ENCODE measurements at places on chromosomes 5 and 9.

DNA sequence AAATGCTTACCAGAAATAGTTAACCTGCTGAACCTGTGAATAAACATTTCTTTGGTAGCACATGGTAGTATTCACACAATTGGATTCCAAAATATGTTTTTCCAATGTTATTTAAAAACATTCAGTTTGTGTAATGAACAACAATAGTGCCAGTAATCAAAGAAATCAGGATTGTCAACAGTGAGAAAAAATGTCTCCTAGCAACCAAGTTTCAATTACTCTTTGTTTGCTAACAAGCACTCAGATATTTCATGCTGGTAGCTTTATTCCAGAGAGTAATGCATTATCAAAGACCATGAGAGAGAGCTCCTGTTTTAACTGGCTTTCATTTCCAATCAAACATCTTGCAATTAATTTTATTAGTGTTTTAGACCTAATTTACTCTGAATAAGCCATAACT lies 768.1 kb upstream of the GRAMD2B start:
- DNase-seq, result no peak

GRCh38 chr5:75712091-75712490 lies 5.1 kb downstream of the POC5 start:
- DNase-seq, result no peak

GRCh38 chr5:113265190-113265589 lies 169.6 kb downstream of the TSSK1B start:
- no peak for DNase-seq

DNA sequence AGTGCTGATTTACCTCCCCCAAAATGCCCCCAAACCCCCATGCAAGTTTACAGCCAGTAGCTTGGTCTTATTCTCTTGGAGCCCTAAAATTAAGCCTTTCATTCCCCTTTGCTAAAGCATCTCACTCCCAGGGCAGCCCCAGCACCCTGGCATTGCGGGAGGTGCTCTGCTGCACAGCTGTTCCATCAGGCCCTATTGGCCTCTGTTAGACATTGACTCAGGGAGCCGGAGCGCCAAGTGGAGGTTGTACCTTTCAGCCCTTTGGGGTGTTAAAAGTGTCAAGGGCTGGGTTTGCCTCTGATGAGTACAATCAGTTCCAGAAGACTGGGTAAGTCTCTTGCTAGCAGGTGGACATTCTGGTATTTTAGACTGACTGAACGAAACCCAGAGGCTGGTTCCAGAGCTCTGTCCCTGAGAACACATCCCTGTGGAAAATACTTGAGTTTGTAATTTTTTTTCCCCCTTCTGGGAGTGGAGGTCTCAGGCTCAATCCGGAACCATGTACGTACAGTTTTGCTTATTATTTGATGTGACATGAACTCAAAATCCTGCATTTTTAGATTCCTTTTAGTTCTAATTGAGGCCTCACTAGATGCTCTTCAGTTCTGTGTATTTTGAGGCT lies 102.4 kb downstream of the UBE2R2 start:
- DNase-seq, result no peak

DNA sequence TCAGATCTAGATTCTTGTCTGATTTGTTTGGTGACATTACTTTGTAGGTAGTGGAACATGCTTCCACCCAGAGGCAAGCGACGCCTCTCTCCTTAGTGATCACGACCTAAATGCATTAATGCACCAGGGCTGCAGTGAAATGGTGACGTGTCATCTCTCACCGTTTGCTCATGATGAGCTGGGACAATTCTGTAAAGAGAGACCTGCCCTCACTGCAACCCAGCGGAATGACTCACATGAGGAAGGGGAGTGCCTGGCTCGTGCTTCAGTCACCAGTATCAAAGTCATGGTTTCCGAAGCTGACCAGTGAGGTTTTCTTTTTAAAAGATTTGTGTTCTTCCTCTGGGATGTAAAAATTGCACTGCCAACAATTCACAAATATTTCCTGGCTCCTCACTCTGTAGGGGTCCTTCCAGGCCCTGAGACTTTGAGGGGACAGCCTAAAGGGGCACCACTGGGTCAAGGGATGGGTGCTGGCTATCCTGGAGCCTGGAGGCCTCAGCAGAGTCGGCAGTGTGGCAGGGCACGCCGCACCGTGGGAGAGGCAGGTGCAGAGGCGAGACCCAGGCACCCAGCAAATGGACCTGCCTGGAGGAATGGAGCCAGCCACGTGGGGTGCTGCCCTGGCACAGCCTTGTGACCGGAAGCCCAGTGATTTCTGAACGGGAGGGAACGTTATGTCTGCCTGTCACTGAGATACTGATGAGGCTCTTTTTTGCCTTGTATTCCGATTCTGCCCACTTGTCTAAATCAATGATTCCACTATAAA lies 17.3 kb downstream of the QSOX2 start:
- DNase-seq, result no peak

- DNase-seq, result no peak
Observed at GRCh38 chr5:169703813-169704212, 66.7 kb downstream of the DOCK2 start.

GRCh38 chr5:96941140-96941539 lies 5.3 kb downstream of the LNPEP start:
- DNase-seq, result no peak

DNA sequence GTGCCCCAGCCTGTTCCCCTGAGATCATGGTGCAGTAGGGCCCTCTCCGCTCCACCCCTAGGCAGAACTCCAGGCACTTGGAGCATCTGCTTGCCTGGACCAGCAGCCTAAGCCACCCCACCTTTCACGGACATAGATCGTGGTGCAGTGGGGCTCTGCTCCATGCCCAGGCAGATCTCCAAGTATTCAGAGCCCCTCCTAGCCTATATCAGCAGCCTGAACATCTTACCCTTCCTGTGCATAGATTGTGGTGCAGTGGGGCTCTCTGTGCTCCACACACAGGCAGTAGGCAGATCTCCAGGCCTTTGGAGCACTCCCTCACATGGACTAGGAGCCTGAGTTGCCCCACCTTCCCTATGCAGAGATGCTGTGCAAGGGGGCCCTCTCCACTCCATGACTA lies 103.0 kb downstream of the GLIS3 start:
- DNase-seq, result no peak

- DNase-seq, result no peak
Observed at GRCh38 chr5:119397518-119398380, 41.9 kb downstream of the TNFAIP8 start.

DNA sequence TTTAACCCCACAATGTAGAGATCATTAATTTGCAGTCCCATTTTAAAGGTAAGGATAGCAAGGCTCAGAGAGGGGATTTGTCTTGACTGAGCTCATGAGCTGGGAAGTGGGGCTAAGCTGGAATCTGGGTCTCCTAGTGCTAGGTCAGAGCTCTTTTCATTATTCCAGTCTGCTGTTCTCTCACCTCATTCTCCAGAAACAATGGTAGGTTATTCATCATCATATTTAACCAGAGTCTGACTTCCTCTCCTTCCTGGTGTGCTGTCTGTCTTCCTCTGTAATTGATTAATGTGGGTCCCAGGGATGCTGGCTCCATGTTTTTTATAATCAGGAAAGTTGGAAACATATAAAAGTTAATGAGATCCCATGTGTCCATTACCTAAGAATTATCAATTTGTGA lies 20.6 kb downstream of the C9orf43 start:
- DNase-seq, result no peak

- DNase-seq, result no peak
Observed at GRCh38 chr5:86613455-86613854, 4.3 kb upstream of the COX7C start.

GRCh38 chr9:132243156-132244074 lies 81.6 kb downstream of the NTNG2 start:
- DNase-seq, result no peak

DNA sequence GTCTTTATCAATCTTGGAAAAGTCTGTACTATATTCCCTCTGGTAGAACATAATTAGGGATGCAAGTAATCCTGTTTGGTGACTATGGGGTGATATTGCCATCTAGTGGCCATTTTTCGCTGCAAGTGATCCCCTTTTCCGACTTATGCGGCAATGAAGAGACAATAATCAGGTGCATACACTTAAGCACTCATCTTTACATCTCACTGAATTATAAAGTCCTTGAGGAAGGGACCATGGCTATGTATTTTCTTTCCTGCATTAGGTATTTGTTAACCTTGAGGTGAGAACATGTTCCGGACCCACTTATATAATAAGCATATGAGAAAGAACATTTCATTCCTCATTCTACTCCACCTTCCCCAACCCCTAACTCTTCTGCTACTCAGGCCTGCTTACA lies 19.6 kb upstream of the LIX1 start:
- no peak for DNase-seq

GRCh38 chr5:115170134-115170928 lies 623 bp upstream of the TRIM36 start:
- peak; percentile 45 for DNase-seq

- DNase-seq, result no peak
Observed at GRCh38 chr9:127981559-127982121, 851 bp upstream of the EEIG1 start.

- no peak for DNase-seq
Observed at GRCh38 chr9:98287384-98287783, 31.9 kb upstream of the TBC1D2 start.

- DNase-seq, result no peak
Observed at GRCh38 chr5:7848296-7848695, 2.6 kb downstream of the CFAP90 start.

DNA sequence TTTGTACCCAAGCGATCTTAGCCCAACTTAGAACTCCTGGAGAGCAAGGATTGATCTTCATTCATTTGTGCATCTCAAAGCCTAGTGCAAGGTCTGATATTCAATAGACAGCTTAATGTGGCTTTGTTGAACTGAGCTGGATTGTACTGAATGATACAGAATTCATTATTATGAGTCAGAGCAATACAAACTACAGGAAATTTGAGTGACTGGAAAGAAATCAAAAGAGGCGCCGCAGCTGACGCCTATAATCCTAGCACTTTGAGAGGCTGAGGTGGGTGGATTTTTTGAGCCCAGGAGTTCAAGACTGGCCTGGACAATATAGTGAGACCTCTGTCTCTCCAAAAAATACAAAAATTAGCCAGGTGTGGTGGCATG lies 58.6 kb downstream of the ENC1 start:
- DNase-seq, result no peak

DNA sequence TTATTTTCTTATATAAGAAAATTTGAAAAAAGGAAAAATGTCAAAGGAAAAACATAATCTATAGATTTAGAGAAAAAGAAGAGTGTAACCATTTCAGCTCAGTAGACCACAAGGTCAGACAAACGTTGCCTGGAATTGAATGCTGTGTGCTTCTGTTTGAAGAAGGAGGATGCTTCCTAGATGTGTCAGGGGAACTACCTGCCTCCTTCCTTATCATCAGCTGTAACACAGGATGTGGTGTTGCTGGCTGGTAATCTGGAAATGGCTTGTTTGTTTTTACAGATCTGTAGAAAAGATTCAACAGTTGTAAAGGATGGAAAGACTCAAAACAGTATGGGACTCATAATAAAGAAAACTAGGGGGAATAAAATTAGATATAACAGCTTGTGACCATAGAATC lies 160.7 kb upstream of the MEF2C start:
- no peak for DNase-seq

- DNase-seq, result peak; percentile 43
Observed at GRCh38 chr9:38619556-38620447, 594 bp downstream of the ANKRD18A start.

DNA sequence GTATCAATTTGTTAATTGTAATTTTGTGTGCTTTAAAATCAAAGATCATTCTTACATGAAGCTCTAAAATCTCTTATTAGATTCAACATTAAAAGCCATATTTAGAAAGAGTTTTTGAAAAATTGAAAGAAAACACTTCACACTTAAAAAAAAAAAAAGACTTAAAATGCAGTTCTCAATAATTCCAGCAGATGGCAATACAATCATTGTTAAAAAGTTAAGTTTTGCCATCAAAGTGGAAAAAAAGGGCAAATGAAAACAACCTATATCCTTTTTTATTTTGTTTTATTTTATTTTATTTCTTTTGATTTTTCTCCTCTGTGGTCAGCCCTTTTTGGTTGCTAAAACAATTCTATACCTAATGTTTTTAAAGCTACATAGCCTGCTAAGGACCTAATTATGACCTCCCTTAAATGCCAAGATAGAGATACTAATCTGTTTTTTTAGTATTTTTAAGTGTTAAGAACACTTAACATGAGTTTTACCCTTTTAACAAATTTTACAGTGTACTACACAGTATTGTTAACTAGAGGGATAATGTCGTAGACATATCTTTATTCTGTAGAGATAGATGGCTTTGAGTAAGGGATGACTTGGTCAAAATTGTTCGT lies 154.2 kb upstream of the DAB2 start:
- no peak for DNase-seq

DNA sequence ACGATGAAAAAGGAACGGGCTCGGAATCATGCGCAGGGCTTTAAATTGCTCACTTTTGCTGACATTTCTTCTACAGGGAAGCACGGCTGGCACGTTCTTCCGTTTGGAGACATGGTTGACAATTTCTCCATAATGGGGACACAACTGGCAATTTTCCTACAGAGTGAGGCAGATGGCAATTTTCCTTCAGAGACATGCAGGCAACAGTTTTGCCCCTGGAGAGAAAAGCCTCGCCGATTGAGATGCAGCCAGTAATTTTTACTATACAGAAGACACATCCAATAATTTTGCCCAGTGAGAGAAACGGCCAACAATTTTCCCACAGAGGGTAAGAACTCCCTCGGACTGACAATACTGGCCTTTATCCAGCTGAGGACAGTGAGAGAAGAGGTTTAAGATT lies 90.9 kb upstream of the GPR151 start:
- no peak for DNase-seq

Data from Right ventricle myocardium superior (tissue), 1 donor.